ENCODE measurements at places on chromosomes 12 and 14.

GRCh38 chr14:69956970-69957369 lies 77.8 kb downstream of the SMOC1 start:
- no peak for DNase-seq

- no peak for DNase-seq
These were observed 3.1 kb downstream of the SINHCAF start for GRCh38 chr12:31322801-31323207.

GRCh38 chr14:94989946-94990345 lies 167.4 kb downstream of the DICER1 start:
- DNase-seq = no peak

DNA sequence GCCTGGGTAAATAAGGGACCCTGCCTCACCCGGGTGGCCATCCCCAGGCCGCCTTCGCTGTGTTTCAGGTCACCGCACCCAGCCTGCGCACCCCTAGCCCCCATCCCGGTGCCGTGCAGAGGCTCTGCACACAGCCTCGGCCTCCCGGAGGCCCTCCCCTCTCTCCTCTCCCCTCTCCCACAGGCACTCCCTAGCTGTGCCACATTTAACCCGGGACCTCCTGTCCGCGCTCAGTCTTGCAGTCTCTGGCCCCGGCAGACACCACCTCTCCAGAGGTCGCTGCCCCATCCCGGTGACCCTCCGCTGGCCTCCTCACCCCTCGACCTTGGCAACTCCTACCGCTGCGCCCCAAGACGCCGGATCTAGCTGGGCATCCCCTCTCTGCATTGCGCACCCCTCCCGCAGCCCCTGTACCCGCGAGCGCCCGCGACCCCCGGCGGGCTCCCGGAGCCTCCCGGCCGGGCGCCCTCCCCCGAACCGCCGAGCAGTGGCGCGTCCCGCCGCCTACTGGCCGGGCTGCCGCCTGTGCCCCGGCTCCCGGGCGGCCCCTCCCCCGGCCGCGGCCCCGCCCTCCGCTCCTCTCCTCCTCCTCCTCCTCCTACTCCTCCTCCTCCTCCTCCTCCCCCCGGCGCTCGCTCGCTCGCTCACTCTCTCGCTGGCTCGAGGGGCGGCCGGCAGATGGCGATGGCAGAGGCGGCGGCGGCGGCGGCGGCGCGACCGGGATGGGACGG lies 120.7 kb downstream of the AACS start:
- DNase-seq = no peak

DNA sequence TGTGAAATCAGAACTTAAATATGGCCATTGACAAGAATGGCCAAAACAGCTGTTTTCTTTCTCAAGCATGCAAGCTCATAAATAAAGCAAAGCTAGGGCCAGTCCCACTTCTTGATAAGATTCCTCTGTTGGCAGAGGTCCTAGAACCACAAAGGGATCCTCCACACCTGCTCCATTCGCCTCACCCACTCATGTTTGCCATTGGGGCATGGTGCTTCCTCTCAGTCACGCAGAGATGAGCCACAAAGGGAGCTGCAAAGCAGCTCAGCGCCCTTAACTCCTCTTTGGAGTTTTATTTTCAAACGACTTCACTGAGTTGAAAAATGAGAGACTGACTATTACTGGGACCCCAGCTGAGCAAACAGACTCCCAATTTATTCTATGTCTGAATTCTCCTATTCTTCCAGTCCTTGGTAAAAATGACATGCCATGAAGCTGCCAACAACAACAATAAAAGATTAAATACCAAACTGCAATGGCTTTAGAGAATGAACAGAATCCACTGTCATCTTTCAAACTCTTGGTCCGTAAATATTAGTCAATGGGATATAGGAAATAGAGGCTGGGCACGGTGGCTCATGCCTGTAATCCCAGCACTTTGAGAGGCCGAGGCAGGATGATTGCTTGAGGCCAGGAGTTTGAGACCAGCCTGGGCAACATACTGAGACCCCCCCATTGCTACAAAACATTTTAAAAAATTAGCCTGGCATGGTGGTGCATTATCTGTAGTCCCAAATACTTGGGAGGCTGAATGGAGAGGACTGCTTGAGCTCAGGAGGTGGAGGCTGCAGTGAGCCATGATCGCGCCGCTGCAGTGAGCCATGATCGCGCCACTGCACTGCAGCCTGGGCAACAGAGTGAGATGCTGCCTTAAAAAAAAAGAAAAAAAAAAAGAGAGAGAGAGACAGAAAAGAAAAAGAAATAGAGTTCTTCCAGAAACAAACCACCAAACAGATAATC lies 16.4 kb downstream of the MANSC1 start:
- DNase-seq = no peak
